ENCODE measurements at places on chromosomes 11 and 22.

DNA sequence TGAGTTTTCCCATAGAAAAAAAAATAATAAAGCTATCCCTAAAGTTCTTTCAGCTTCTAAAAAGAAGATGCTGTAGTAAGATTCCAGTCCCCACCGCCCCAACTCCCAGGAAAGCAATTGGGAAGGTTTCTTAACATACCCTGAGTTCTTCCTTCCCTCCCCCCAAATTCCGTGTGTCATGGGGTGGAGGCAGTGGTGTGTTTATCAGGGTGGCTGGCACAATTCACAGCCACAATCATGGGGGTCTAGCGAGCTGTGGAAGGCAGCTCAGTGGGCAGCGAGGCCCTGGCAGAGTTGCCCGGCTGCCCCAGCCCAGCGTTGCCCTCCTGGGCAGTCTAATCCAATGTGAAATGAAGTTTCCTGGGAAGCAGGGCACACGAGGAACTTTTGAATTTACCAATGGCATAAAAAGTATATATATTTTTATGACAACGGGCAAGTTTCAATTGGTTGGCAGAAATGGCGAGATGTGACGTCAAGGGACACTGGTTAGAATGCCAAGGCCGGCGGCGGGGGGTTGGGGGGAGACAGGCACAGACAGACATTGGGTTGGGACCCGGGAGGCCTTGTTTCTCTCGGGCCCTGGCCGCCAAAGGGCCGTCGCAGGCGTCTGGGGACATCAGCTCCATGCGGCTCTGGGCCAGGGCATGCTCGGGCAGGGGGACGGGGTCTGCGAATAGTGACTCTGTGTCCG is 80.7 kb upstream of the PPARA start:
- DNase-seq, result no peak

- DNase-seq, result no peak
Measured at GRCh38 chr11:102653744-102654291, 28.7 kb upstream of the MMP20 start.

DNA sequence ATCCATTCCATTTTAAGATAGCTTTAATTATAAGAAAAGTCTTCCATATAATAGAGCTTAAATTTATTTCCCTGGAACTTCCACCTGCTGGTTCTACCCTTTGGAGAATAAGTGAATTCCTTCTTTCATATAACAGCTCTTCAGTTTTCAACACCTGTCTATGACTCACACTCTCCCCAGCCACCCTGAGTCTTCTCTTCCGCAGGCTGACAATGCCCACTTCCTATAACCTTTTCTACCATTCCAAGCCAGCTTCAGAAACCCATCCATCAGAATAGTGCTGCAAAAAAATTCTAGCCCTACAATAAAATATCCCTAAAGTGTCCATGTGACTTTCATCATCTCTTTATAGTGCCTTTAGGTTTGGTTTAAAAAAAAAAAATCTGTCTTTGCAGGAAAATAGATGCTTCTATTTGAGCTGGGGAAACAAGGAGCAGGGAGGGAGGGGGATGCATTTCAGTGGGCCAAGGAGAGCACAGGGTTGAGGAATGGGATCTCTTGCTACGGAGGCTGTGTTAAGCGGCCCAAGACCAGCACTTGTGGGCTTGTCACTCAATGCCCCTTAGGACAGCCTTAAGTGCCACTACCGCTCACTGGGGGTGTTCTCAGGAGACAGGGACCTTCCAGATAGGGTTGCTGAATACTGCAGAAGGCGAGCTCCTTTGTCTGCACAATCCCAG is 178.6 kb downstream of the DSCAML1 start:
- no peak for DNase-seq

GRCh38 chr22:30289980-30290313 is 642 bp upstream of the CASTOR1 start:
- DNase-seq, result no peak

- DNase-seq, result no peak
Measured at GRCh38 chr11:20474176-20474881, 86.8 kb downstream of the PRMT3 start.

- no peak for DNase-seq
Measured at GRCh38 chr11:117589063-117589462, 208.0 kb downstream of the DSCAML1 start.

DNA sequence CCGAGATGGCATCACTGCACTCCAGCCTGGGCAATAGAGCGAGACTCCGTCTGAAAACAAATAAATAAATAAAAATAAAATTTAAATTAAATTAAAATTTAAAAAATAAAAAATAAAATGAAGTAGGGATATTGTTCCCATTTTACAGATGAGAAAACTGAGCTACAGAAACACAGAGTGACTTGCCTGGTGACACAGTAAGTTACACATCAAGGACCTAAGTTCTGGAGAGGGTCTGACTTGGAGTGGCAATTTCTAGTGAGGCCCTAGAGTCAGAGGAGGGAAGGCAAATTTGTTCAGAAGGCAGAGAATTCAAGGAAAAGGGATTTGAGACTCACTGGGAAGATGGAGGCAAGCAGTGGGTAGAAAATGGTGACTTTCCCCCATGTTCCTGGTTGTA is 2.0 kb downstream of the SCGB1A1 start:
- no peak for DNase-seq

DNA sequence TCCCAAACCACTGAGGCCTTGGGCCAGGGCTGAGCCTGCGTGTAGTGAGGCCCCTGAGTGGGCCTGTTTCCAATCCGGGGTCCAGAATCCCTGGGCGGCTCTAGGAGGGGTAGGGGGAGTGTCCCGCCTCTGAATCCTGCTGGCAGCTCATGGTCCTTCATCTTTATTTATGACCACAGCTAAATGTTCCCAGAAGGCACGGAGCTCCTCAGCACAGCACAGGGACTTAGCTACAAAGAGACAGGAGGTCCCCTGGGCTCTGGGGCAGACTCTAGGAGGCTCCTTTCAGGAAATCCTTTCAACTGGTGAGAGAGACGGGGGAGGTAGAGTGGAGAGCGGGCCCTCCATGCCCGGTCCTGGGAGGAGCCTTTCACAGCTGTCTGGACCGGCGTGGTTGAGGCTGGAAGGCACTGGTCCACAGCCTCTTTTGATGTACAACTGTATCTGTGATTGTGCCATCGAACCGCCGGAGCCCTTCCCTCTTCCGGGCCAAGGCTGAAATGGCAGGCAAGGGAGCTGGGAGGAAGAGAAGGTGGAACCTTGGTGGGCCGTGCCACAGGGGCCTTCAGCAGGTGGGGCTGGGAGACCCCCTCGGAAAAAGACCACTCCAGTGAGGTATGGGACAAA is 46.8 kb downstream of the SCUBE1 start:
- DNase-seq, result no peak

DNA sequence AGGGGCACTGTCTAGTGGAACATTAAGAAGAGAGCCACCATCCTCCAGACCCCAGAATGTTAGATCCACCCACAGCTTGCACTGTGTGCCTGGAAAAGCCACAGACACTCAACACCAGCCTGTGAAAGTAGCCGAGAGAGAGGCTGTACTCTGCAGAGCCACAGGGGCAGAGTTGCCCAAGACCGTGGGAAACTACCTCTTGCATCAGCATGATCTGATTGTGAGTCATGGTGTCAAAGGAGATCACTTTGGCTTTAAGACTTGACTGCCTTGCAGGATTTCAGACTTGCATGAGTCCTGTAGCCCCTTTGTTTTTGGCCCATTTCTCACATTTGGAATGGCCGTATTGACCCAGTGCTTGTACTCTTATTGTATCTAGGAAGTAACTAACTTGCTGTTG is 115.9 kb upstream of the CCDC179 start:
- no peak for DNase-seq

- no peak for DNase-seq
Measured at GRCh38 chr11:106493751-106494150, 416.3 kb downstream of the AASDHPPT start.

- peak; percentile 79 for DNase-seq
Measured at GRCh38 chr11:18720808-18721560, 5.0 kb downstream of the IGSF22 start.
